ENCODE measurements at places on chromosomes 11 and 22.

DNA sequence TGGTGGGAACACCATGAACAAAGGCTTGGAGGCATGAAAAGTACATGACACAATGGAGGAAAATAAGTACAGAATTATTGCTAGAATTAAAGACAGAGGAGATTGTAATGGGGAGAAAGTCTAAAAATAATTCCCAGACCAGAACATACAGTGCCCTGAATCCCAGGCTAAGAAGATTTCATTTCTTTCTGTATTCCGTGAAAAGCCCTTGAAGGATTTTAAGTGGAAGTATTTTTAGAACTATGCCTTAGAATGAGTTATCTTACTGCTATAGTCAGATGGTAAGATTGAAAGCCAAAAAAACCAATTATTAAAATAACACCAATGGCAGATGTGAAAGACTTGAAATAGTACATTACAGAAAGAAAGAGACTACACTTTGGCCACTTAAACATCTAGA lies 36.1 kb upstream of the SLC5A12 start:
- DNase-seq, result no peak

GRCh38 chr22:25554238-25554671 lies 10.2 kb upstream of the GRK3 start:
- no peak for DNase-seq

DNA sequence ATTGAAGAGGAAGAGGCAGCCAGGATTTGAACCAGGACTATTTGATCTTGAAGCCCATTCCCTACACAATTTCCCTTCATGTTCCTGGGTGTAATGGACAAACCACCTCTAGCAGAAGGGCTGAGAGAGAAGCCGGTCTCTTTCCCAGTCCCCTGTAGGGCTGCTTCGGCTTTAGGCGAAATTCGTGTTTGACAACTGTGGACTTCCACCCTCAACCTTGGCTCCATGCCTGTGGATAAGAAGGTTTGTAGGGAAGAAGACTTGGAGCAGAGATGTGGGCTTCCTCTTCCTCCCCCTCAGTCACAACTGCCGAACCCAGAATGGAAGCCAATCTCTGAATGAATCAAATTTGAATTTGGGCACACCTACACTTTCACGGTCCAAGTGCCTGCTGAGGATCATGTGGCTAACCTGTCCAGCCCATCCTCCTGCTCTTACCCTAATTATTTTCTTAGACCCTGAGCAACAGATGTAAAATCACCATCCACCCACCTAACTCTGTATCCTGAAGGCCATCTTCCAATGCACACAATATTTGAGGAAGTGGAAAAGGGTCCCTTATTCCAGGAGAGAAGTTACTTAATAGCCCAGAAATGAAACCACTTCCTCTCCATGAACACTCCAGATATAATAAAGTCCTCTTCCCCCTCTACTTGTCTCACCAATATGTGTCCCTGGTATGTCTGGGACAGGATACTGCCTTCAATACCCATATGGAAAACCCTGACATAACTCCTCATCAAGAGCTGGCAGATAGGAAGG lies 10.1 kb upstream of the SCN2B start:
- DNase-seq, result no peak

GRCh38 chr11:120334894-120335462 lies 1.2 kb upstream of the ARHGEF12 start:
- DNase-seq, result peak; percentile 32

DNA sequence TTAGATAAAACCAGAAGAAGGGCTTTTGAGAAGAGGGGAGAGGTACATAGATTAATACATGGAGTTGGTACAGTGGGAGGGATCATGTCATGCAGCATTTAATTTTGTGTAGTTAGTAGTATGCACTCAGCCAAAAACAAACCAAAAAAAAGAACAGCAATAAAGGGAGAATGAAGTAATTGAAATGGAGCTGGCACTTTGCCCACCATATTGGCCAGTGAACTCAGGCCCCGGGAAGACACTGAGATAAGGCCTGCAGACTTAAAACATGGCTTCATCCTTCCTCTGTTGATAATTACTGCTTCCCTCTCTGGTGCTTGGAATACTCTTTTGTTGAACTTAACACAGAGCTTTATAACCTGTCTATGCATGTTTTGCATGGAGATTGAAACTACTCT lies 3.1 kb downstream of the PANX1 start:
- no peak for DNase-seq

- no peak for DNase-seq
Measured at GRCh38 chr11:123330948-123331347, 99.1 kb upstream of the GRAMD1B start.

- DNase-seq, result no peak
Measured at GRCh38 chr22:33002035-33002434, 56.1 kb downstream of the SYN3 start.

DNA sequence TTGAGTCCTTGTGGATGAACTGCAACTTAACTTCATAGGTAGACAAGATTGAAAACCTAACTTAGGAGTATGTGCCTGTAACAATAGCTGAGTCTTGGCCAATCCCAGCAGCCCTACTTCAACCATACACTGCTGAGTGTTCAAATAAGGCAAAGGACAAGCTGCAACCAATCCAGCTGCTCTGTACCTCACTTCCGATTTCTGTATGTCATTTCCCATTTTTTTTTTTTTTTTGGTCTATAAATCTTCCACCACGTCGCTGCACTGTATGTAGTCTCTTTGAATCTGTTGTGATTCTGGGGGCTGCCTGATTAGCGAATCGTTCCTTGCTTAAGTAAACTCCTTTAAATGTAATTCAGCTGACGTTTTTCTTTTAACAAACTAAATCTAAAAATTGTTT lies 35.4 kb upstream of the FLI1 start:
- DNase-seq, result no peak

DNA sequence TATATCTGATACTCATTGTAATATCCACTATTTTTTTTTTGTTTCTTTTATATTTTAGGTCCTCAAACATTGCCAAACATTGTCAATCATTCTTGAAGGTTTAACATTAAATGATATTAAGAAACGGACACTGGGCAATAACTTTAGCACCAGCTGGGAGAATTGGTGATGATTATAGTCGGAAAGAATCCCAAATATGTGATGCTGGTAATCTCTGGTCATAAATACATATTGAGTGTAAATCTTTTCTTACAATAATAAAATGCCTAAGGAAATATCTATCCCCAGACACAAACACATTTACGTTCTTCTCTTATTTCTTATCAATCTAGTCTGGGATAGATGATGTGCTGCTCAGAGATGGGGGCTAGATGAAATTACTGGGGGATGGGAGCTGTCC lies 25.2 kb downstream of the OR51E2 start:
- no peak for DNase-seq

GRCh38 chr22:29004647-29005371 lies 56.8 kb downstream of the C22orf31 start:
- DNase-seq, result no peak

DNA sequence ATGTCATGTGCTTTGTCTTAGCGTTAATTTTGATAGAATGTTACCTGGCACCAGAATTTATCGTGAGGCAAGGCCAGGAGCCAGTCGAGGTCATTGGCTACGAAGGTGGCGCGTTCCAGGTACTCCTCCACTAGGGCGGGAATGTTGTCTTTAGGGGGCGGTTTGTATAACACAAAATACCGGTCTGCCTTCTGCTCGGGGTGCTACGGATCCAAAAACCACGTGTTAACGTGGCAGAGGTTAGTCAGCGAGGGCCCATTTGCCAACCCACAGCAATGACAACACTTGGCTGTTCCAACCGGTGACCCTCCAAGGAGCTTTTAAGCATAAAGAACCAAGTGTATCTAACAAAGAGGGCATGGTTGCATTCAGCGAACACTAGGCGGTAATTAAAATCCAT lies 12.5 kb downstream of the ASCC2 start:
- DNase-seq, result no peak

DNA sequence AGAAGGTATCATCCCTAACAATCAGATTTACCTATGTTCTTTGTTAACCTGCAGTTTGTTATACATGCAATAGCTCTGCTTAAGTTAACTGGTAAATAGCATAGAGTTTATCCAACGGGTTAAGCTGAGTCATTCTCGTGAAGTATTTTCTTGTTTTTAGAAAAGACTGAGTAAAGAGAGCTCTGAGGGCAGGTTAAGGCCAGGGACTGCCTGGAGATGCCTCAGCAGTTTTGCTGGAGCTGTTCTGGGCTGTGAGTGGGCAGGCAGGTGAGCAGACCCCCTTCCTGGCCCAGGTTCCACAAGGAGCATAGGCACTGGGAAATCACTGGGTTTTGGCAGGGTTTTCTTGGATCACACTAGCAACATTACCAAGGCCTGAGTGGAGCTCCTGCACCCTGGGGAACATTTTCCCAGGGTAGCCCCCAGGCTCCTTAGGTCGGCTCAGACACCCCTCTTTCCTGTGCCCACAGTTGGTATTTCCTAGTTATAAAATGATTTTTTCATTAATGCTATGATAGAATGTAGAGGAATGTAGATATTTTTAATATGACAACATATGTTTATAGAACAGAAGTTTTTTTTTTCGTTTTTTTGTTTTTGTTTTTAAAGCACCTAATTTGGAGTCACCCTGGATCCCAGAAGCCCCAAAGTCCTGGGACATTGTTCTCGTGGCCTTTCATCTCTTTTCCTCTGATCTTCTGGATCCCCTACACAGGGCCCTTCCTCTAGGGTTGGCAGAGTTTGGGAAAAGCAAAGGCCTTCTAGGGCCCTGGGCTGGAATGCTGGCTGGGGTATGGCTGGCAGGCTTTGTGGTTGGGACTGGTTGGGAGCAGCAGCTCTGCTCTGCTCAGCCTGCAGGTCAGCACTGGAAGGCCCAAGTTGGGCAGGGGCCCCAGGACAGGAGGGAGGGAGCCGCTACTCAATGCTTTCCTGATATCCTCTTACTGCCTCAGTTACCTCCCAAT lies 26.7 kb downstream of the IRAG1 start:
- no peak for DNase-seq

DNA sequence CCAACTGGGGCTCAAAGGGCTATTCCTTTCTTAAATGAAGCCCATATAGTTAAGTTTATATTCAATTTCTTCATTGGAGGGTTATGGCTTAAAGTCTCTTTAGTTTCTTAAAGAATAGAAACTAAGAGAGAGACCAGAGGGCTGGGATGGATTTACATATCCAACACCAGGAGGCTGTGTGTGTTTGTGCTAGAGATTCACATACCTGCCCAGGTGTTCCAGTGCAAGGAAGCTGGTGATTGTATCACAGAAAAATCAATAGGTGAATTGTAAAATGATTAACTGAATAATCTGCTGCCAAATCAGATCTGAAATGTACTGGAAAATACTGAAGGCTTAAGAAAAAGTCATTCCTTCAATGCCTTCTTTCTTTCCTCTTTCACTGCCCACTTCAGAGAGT lies 148.2 kb upstream of the BDNF start:
- DNase-seq, result no peak

DNA sequence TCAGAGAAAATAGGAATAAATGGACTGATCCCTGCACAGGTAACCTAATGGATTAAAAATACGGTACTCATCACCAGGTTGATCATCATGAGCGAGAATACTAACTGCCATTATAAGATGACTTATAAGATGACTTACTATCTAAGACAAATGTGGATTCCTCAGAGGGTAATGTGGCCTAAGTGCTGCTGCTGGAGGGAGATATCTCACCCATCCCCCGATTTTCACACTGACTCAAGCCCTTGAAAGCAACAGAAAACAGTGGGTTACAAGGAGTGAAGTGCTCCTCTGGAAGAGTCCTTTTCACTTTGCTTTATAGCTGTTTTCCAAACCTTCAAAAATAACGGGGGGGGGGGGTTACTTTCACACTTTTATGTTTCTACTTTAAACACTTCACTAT lies 920 bp downstream of the TMEM218 start:
- no peak for DNase-seq

DNA sequence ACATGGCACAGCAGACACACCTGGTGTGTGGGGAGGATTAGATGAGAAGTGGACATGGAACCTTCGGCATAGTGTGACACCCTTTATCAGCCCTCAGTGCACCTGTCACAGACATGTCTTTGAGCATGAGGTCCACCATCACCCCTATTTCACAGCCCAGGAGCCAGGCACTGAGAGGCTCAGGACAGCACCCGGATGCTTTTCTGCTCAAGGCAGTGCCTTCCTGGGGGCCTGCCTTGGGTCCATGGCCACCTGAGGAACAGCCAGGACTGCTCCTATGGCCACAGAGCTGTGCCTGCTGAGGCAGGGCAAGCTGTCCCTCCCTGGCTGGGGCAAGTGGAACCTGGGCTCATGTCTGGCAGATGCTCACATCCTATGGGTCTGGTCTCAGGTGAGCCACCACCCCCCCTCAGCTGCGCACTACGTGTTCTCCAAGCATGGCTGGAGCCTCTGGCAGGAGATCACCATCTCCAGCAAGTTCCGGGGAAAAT lies 75.8 kb downstream of the MORC2 start:
- DNase-seq, result no peak

GRCh38 chr22:47695176-47695575 lies 932.7 kb downstream of the TBC1D22A start:
- DNase-seq, result no peak

DNA sequence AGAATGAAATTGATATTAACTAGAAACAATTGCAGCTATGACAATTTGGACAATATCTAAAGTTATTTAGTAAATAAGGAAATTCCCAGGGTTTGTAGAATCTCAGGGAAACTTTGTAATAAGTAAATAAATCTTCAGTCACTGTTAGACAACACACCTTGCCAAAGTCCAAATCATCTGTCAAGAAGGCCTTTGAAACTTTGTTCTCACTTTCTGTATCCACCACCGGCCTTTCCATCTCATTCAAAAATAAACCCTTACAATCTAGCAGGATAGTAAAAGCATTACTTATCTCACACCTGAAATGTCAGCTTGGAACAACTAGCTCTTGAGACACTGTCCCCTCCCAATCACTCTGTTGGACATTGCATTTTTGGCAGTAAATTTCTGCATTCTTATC lies 7.9 kb downstream of the NNMT start:
- DNase-seq, result no peak

DNA sequence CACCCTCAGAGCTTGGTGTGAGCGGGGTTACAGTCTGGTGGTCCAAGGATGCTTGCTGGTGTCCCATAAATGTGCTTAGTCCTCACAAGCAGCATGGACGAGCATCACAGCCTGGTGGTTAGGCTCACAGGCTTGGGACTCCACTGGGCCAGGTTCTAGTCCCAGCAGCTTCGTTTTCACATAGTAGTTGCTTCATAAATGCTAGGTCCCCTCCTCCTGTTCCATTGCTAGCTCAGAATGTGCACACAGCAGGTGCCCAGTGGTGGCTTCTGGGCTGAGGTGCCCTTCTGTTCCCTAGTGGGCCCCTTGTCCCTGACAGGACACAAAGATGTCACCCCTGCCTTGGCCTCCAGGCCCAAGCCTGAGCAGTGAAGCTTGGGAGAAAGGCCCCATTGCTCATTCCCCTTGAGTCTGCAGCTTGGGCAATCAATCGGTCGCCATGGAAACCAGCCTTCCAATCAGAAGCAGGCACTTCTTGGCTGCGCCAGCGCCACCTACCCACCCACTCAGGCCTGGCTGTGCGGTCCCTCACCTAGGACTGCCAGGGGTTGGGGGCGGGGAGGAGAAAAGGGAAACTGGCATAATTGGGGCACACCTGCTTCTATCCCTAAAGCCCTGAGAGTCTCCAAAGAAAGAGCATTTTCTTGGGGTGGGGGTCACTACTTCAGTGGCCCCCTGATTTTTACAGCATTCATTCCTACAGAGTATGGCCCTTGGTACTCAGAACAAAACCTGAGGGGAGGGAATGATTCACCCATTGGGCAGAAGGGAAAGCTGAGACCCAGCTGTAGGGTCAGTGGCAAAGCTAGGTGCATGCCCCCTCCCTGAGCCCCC lies 48.1 kb downstream of the CYTH4 start:
- peak; percentile 34 for DNase-seq
